ENCODE measurements at places on chromosomes 5 and 9. TPM values are rescaled to one million over a fixed set of nuclear protein-coding genes. Genes with fewer than 3 reads are reported as not detected.

DNA sequence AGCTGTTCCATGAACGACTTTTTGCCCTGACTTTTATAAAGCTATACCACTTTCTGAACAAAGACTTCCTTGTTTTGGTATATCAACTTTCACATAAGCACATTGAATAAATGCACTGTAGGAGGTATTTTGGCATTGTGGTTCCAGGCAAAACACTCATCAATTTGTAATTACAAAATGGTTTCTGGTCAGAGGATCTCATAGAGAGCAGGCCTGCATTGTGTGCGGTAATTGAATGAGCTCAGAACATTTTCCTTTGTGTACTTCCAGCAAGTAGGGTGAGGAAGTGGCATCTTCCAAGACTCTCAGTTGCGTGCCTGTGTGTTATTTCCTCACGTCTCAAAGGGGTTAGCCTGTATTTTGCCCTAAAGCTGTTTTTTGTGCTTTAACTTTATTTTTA, 89.2 kb downstream of the PDE6A start:
- DNase-seq: no peak

GRCh38 chr9:93288891-93289883, 105.2 kb downstream of the WNK2 start:
- peak; percentile 79 for DNase-seq

DNA sequence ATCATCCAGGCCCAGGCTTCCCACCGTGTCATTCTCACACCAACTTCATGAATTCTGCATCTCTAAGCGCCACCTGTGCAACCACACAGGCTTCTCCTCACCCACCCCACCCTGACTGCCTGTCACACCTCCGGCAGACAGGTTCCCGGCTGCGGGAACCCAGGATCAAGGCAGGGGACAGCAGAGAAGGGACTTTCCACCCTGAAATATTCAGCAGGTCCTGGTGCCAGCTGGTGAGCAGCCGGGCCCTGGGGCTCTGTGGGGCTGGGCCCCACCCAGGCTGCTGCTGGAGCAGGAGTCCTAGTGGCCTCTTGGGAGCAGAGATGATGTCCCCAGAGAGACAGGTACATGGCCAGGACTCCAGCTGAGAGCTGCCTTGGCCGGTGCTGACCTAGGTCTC, 12.7 kb downstream of the ANXA6 start:
- DNase-seq: no peak

GRCh38 chr5:96968074-96968473, 32.2 kb downstream of the LNPEP start:
- DNase-seq: peak; percentile 8

DNA sequence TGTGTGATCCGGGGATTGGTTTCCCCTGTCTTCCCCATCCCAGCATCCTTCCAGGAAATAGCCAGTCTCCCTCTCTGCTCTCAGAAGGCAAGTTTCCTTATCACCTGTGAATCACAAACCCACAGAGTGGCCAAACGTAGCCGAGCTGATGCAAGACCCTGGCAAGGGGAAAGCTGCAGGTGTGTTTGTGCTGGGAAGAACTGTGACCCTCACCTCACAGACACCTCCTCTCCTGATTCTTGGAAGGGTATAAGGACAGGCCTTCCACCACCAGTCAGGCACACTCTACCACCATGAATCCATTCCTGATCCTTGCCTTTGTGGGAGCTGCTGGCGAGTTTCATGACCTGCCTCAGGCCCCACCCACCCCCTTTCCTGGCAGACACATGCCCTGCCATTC, at the start of gene PRSS3:
Gene PRSS3 (plus strand): TSS at position 281 of the 400 bp plus-strand sequence. CDS start 13 bp downstream, at position 294.
- DNase-seq: peak; percentile 48

- peak; percentile 37 for DNase-seq
Observed at GRCh38 chr5:76271836-76272235, 131.2 kb upstream of the IQGAP2 start.

- peak; percentile 48 for DNase-seq
Observed at GRCh38 chr9:105138306-105138801, 106.1 kb upstream of the SLC44A1 start.

- no peak for DNase-seq
Observed at GRCh38 chr9:119322184-119322583, 47.1 kb downstream of the BRINP1 start.

DNA sequence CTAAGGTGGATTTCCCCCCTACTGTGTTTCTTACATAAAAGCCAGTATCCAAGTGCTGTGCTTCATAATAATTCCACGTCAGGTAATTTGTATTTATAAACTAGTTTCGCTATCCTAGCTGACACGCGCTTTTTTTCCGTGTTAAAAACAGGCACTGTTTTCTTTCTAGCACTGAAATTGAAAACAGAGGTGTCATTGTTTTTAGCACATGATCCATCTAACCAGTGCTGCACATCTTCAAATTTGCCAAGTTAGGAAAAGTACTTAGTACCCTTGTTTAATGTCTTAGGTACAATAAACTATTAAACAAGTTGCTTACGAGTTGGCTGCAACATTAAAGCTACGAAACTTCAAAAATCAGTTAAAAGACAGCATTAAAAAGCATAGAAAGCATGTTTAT, 49.9 kb downstream of the JMY start:
- DNase-seq: no peak

- DNase-seq: no peak
Observed at GRCh38 chr9:131631306-131631705, 86.0 kb downstream of the PRRT1B start.

GRCh38 chr5:123515904-123516303, 3.9 kb downstream of the CSNK1G3 start:
- DNase-seq: no peak

DNA sequence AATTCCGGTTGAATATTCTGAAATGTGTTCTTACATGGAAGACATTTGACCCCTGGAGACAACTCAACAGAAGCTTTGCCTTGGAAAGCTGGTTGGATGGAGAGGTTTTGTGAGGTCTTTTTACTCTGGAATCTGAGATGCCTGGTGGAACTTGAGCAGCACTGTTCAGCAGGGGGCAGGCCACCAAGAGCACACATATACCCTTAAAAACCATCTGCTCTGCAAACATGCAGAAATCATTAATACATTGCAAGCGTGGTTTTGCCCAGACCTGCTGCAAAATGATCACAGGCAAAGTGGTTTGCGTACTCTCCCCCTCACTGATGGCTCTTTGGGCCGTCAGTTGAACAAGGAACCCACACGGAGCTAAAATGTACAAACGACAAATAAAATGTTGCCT, 32.8 kb upstream of the DAP start:
- DNase-seq: no peak

GRCh38 chr5:13745508-13745907, 199.0 kb downstream of the DNAH5 start:
- DNase-seq: no peak

DNA sequence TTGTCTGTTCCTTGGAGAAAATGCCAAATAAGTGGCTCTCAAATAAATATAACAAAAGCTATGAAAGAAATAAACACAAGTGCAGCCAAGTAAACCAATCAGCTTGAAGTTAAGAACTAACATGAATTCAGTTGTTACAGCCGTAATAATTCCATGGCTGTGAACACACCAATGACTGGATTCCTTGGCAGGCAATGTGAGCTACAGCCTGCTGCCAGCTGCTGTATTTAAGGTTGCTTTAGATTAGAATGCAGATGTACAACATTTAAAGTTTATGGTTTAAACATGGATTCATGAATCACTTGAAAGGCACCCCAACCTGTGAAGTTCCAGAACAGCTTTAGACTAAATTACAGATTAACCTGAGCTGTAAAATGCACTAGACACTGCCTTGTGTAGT, 626.4 kb upstream of the SEMA6A start:
- no peak for DNase-seq

- no peak for DNase-seq
Observed at GRCh38 chr5:75993643-75994520, 89.3 kb upstream of the SV2C start.

- DNase-seq: no peak
Observed at GRCh38 chr9:4111233-4112008, 188.4 kb downstream of the GLIS3 start.

GRCh38 chr9:109381011-109381729, 60.3 kb upstream of the EPB41L4B start:
- peak; percentile 60 for DNase-seq

PRUNE2 gene
- not detected for total RNA-seq

HAND1 gene
- total RNA-seq: not detected

MLANA gene
- not detected for total RNA-seq

ANKRD33B gene
- total RNA-seq: 32.1 TPM

LECT2 gene
- not detected for total RNA-seq

All from PC-9 (cell line).